Nasal cavity respiratory epithelium epithelial cell of viscerocranial mucosa (primary cell): ENCODE measurements at places on chromosomes 7 and 10. TPM values are rescaled to one million over a fixed set of nuclear protein-coding genes. Genes with fewer than 3 reads are reported as not detected.

Gene TRPV6
- 0.14 TPM in 1 of 2 replicates, not detected in the other for total RNA-seq

Gene SFTPD
- total RNA-seq: 1.0 and 1.2 TPM in 2 replicates

Gene HTR5A
- not detected in 2 replicates for total RNA-seq

Gene HDAC9
- total RNA-seq: 29.7 and 46.5 TPM in 2 replicates
